Heart left ventricle (tissue), 16 donors: ENCODE measurements at places on chromosomes 7 and 10.

DNA sequence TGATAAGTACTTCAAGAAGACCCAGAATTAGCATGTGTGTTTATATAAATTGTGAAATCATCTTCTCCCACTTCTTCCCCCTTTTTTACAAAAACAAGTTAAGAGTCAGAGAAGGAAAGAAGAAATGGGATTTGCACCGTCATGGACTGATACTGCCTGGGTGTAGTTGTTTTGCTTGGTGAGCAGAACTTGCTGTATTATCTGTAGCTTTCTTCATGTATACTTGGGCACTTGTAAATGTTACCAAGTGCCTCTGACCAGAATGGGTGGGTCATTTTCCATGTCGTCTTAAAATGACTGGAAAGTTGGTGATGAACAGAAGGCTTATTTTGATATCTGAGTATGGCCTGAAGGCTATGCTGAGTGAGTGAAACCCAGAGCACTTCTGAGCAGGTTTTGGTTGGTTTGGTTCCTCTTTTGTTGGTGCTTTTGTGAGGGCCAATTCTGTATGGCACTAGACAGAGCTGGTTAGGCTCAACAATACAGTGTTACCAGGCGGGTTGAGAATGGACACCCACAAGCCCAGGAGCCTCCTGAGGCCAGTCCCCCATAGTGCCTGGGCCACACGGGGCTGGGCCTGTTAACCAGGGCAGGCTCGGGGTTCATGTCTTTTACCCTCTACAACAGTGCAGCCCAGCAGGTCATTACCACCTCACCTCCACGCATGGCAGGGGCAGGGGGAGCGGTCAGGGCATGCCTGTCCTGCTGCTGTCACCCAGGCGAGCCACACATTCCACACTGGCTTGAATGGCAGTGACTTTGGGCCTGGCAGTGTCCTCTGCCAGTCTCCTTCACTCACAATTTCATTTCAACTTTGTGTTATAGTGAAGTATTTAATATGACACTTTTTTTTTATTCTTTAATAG lies 115.1 kb downstream of the CCNY start:
- peak; percentile 75 for DNase-seq

DNA sequence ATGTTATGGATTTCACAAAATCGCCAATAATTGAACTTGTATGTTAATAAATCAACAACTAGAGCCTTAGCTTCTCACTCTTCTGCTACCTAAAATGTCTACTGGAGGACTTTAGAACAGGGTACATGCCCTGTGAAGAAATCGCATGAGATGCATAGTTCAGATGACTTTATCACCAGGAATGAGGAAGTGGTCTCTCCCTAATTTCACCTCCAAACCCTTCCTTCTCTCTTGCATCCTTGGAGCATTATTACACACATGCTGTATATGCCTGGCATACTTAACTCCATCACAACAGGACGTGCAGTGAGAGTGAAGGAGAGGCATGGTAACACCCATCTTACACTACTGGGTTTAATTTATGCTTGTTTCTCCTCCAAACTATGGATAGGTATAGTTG lies 27.8 kb downstream of the RHEB start:
- no peak for DNase-seq

GRCh38 chr7:55484241-55484640 lies 88.1 kb downstream of the VOPP1 start:
- DNase-seq: no peak

GRCh38 chr7:18457832-18458231 lies 37.7 kb upstream of the HDAC9 start:
- DNase-seq: peak; percentile 48

GRCh38 chr10:78913219-78914059 lies 155.3 kb upstream of the ZMIZ1 start:
- no peak for DNase-seq
